Stimulated activated CD4-positive, alpha-beta T cell treated with anti-CD3 and anti-CD28 coated beads, Interleukin-4, amount 100 ng/mL, for 48 hours (primary cell): ENCODE measurements at places on chromosomes 6 and 20.
A peak's percentile ranks its signal among the peaks of the same experiment; 100 is the strongest.

GRCh38 chr6:122758927-122759334 is 20.6 kb upstream of the FABP7 start:
- no peak for DNase-seq

- DNase-seq: no peak
These were observed 730.3 kb downstream of the DOK5 start for GRCh38 chr20:55205665-55206064.

- DNase-seq: no peak
These were observed 151.2 kb upstream of the TAB2 start for GRCh38 chr6:149166336-149166735.

DNA sequence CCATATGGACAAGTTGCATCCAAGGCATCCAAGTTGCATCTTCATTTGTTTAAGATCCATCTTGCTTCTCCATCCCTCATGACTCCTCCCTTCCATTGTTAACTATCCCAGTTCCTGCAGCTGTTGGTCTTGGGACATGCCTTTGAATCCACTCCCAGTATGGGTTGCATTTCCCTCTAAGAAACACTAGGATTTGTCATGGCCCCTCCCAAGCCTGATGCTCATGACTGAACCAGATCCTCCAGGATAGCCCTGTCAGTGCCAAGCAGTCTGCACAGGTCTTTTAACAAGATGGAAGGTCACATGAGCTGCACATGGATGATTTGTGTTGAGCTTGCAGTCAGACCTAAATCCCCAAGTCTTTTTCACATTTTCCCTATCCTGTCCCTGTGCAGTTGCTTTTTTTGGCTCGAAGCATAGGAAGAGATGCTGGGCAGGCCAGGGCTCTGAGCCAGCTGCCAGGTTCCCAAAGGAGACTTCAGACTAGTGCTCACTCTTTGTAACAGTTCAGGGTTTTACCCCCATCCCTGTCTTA is 4.2 kb downstream of the PPP2R5D start:
- no peak for DNase-seq

DNA sequence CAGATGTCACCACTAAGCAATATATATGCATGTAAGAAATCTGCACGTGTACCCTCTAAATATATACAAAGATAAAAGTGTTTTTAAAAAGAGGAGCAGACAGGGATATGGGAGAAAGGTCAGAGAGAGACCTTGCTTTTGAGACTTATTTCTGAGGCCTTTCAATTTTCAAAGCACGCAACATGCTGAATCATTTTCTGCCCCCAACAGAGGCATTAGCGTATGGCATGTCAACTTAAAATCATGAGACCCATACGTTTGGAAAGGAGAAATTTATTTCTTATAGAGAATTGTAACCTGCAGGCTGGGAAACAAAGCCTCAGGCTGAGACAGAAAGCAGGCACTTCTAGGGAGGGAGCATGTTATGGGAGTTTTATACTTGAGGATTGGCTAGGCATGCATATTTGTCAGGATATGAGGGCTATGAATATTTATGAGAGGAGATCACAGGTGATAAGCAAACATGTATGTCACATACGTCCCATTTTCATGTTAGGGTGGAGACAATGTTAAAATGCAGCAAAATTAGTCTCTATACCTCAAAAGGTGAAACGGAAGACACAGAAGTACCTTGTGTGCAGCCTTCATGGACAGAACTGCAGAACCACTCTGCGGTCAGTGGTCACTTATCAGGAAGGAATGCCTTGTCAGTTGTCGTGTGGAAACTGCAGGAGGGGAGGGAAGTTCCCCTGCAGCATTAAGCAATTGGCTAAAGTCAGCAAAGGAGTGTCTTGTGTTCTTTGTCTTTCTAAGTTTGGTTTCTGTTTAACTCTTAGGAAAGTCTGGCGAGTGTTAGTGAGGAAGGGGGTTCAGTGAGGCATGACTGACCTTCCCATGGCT is 6.3 kb upstream of the GABRR2 start:
- DNase-seq: no peak

- no peak for DNase-seq
These were observed 537.9 kb upstream of the JARID2 start for GRCh38 chr6:14707971-14708465.

DNA sequence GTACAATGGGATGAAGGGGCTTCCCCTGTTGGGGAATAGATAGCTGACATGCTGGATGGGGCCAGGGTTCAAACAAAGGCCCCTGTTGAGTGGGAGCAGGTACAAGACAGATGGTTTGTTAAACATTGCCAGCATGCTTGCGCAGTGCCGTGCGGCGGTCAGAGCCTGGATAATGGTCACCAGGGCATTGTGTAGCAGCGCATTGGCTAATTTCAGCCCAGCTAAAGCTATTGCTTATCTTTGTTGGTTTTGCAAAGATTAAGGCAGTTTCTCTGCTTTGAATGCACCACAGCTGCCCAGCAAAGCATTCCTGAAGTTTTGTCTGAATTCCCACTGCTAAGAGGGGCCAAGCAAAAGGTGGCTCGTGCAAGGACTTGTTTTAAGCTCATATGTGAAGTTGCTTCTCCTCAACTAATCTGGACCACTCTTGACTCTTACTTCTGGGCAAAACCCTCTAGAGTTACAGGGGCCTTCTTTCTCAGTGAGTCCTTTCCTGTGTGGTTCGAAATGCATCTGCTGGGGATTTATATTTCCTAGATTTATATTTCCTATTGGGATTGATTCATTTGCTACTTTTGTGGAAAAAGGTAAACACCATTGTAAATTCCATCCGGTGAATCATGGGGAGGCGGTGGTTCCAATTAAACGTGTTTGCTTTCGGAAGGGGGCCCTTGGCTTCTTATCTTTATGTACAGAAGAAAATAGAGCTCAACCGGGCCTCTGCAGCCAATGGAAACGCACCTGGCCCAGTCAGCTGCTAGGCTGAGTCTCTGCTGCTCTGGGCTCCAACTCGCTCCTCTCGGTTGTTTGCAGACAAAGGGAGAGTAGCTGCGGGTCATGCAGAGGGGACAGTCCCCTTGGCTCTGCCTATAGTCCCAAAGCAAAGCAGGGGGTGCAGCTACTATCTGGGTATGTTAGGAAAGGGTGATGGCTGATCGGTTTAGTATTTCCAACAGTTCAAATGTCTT is 72.1 kb downstream of the FOXA2 start:
- DNase-seq: no peak

GRCh38 chr20:407133-407952 is 756 bp upstream of the RBCK1 start:
- DNase-seq: peak; percentile 67

DNA sequence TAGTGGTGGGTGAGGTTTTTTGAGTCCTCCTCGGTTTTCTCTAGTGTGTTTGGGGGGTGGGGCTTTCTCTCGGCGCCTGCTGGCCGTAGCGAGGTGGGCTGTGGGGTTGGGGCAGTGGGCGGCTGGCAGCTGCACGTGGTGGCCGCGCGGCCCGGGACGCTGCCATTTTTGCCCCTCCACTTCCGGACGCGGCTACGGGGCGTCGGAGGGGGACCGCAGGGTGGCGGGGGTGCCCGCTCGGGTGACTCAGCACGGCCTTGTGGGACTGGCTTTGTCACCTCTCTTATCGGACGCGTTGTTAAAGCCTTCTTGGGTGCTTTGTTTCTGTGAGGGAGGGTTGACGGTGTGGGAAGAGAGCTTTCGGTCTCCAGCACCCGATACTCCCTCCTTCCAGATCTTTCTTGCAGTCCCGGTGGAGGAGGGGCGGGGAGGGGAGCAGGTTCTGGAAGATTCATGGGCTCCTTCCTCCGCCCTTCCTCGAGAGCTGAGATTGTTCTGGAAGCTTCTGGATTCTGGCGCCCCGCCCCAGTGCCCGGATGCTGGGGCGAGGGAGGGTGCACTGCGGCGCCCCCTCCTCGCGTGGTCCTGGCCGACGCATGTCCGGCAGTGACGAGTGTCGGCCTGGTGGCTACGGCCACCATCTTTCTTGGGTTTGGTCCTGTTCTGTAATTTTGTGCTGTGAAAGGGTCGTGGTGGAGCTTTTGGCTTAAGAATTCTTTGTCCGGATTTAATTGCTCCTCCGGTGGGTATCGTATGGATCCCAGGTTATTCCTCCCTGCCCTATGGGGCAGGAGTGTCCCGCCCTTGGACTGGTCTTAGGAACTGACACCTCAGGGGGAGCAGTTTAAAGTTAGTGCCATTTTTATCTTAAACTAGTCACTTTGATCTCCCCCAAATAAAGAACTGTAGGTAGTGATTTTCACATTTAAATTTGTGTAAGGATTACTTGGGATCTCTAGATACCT is 719 bp downstream of the HSP90AB1 start:
- peak; percentile 79 for DNase-seq

- no peak for DNase-seq
These were observed 210.1 kb upstream of the CCN2 start for GRCh38 chr6:132161283-132161682.

DNA sequence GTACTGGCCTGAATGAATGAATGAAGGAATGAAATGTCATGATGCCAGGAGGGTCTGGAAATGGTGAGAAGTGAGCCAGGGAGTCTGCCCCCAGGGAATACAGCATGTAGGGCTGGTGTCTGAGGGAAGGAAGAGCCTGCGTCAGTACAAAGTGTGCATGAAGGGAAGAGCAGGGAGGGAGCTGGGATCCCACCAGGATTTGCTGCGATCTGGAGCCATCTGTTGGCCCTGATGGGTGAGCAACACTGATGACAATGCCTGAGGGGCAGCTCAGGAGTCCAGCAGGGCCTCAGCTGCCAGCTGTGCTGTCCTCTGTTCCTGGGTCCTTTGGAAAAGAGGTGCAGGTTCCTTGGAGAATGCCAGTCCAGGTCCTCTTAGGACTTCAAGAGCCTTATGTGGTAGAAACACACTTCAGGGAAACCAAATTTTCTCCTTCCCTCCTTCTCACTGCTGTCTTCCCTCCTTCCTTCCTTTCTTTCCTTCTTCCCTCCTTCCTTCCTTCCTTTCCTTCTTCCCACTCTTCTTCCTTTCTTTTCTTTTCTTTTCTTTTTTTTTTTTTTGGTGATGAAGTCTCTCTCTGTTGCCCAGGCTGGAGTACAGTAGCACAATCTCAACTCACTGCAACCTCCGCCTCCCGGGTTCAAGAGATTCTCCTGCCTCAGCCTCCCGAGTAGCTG is 11.5 kb downstream of the BPI start:
- DNase-seq: no peak

DNA sequence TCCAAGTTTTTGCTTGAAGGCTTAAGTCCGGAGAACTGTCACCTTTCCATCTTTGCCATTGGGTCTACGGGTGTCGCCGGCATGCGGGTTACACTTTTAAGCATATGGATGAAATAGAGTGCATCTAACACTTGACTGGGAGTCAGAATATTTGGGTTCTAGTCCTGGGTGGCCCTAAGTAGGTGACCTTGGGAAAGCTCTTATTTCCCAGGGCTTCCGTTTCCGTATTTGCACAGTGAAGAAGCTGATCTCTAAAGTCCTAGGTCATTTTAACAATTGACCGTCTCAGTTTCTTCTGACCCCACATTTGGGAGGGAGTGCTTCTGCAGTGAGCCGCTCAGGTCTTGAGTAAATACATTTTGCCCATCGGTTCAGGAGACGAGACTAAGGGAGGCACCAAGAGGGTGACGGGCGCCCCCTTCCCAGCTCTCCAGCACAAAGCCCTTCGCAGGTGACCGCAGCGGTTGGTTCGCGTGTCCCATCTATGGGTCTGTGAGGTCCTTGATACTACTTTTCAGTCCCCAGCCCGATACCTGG is 651 bp upstream of the BLTP3A start:
- DNase-seq: peak; percentile 22

- DNase-seq: no peak
These were observed 38.1 kb upstream of the PROKR2 start for GRCh38 chr20:5354901-5355300.

GRCh38 chr20:52035498-52035897 is 156.1 kb downstream of the ZFP64 start:
- no peak for DNase-seq

DNA sequence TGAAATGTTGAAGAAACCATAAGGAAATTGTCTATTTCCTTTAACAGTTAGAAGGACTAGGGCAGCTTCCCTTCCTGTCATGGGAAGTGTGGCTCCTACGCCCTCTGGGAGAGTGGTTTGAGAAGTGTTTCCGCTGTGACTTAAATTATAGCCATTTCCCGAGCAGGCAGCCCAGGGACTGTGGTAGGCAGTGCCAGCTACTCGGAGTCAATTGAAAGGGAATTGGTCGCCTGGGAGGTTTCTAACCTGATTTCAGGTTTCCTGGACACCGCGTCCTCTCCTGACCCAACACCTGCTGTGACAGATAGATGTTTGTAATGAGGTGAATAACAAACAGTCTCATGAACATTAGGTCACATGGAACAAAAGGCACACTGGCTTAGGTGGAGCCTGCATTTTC is 256.1 kb upstream of the PLCB4 start:
- no peak for DNase-seq

DNA sequence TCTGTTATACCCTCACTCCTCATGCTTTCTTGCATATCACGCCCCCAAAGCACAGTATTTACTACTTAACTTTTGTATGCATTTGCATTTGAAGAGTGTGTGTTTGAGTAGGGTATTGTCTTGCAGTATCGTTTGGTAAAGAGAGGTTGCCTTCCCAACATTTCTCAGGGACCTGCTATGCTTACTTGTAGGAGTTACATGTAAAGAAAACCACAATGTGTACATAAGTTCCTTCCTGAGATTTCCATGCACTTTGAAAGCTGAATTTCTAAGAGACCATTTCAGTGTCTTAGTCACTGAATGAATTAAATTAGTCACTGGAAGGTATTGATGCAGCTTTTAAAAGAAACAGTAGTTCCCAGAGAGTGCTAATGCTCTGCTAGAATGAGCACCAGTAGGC is 159.3 kb upstream of the LAMA2 start:
- no peak for DNase-seq

- DNase-seq: no peak
These were observed 164.8 kb downstream of the QKI start for GRCh38 chr6:163579111-163579879.

GRCh38 chr20:48832405-48832730 is 4.6 kb upstream of the PREX1 start:
- DNase-seq: no peak

- DNase-seq: no peak
These were observed 51.2 kb downstream of the HNF4A start for GRCh38 chr20:44406572-44407137.

- DNase-seq: no peak
These were observed 28.6 kb upstream of the CDKN1A start for GRCh38 chr6:36649701-36650484.

DNA sequence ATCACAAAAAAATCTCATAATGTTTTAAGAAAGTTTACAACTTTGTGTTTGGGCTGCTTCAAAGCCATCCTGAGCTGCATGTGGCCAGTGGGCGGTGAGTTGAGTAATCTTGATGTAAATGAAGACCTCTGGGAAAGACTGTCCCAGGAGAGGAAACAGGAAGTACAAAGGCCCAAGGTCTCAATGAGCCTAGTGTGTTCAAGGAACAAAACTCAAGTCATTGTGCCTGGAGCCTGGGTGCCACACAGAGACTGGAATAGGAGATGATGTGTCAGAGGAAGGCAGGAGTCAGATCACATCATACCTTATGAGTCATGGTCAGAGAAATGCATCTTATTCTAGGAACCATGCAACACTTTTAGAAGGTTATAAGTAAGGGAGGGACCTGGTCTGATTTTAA is 51.5 kb downstream of the COL19A1 start:
- no peak for DNase-seq

- no peak for DNase-seq
These were observed 74.8 kb downstream of the HACE1 start for GRCh38 chr6:104784884-104785283.

- no peak for DNase-seq
These were observed 18.5 kb downstream of the PCK1 start for GRCh38 chr20:57579331-57579897.

GRCh38 chr20:44747166-44748004 is 1.7 kb downstream of the KCNK15 start:
- peak; percentile 58 for DNase-seq
